ENCODE measurements at places on chromosomes 7 and 10.

DNA sequence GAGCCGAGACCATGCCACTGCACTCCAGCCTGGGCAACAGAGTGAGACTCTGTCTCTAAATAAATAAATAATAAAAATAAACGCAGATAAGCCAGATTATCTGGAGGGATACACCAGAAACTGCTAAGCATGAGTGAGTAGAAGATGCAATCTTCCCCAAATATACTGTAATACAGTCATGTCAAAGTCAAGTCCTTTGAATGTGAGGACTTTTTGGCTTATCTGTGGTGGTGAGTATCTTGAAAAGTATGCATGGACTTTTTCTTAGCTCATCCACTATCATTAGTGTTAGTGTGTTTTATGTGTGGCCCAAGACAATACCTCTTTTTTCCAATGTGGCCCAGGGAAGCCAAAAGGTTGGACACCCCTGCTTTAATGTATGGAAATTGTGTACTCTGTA, 44.7 kb upstream of the PITRM1 start:
- DNase-seq = no peak

DNA sequence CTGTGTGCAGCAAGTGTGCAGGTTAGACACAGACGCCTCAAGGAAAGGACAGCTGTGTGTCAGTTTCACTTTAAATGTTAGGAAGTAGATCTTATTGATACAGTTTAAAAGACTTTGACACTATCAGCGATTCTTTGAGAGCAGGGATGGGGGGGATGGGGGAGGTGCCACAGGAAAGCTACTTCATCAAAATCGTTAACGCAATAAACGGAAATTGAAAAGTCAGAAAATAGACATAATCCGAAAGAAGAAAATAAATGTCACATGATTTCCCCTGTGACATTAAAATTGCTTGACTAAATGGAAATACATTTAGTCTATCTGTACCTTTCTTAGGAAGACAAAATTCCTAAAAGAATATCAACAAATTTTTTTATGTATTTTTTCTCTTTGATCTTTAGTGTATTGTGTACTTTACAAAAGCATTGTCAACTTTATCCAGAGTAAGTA, 476 bp upstream of the ZNF33B start:
- DNase-seq = peak; percentile 21

GRCh38 chr10:28471652-28472050, 61.3 kb upstream of the WAC start:
- no peak for DNase-seq

- no peak for DNase-seq
These were observed 35.9 kb downstream of the PHYHIPL start for GRCh38 chr10:59212301-59212798.

DNA sequence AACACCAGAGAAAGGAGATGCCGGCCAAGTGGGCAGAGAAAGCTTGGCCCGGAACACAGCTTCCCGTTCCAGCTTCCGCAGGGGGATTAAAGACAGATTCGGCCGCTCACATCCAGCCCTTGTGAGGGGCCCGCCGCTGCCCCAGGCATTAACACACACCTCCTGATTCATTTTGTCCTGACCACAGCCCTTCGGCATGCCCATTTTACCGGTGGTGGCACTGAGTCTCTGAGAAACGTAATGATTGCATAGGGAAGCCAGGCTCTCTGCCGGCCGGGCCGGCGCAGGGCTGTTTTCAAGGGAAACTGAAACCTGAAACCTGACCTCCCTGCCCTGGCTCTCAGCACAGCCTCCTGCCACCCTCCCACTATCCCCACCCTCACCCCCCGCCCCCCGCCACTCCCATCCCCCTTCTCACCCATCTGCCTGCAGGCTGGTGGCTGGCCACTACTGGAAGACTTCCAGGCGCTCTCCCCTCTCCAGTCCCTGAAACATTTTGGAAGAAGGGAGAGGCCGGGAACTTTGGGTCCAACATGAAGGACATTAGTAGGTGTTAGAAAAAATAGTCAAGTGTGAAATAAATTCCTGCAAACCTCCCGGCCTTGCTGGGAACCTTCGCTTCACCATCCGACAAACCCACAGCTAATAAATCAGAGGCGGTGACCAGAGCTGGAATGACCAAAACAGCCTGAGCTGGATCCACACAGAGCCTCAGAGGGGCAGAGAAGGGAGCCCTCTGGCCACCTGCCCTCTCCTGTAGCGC, 83.5 kb upstream of the CUX1 start:
- DNase-seq = no peak
